ENCODE measurements at places on chromosomes 6 and 20.
A peak's percentile ranks its signal among the peaks of the same experiment; 100 is the strongest.

GRCh38 chr6:169426611-169427010 lies 173.0 kb upstream of the THBS2 start:
- no peak for DNase-seq

DNA sequence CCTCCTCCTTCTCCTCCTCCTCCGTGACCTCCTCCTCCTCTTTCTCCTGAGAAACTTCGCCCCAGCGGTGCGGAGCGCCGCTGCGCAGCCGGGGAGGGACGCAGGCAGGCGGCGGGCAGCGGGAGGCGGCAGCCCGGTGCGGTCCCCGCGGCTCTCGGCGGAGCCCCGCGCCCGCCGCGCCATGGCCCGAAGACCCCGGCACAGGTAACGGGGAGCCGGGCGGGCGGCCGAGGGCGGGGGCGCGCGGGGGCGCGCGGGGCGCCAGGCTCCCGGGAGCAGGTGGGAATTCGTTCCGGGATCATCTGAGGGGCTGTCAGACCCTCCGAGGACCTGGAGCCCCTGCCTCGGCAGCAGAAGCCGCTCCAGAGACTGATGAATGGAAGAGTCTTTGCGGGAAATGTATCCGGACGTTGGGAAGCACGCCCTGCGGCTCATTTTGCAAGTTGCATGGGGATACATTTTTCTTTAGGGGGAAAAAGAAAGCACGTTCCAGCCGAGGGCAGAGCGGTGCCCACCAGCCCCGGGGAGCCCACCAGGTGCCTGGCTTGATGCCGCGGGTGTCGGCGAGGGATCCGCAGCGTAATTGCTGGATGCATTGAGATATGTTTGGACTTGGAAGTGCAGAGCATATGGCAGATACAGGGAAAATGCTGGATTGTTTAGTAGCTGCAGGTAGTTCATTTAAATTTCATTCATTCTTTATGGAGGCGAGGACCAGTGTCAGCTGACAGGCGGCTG lies 394 bp downstream of the MYB start:
- no peak for DNase-seq

- no peak for DNase-seq
These were observed 64.3 kb downstream of the ZFP64 start for GRCh38 chr20:52127309-52127708.

- no peak for DNase-seq
These were observed 14.9 kb upstream of the ZFAND3 start for GRCh38 chr6:37804586-37804985.

DNA sequence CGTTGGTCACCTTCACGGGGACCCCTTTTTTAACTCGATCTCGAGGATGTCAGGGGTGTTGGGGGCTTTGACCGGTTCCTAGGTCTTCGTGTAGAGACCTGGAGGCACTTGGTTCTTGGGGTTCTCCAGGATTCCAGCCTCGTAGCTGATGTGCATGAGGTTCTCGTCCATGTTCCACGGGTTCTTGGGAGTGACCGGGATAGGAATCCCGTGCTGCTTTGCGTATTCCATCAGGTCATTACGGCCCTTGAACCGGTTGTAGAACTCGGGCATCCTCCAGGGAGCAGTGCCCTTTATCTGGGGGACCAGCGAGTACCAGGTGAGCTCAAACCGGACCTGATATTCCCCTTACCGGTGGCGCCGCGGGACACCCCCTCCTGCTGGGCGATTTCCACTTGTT lies 88.0 kb upstream of the RIPOR2 start:
- no peak for DNase-seq

DNA sequence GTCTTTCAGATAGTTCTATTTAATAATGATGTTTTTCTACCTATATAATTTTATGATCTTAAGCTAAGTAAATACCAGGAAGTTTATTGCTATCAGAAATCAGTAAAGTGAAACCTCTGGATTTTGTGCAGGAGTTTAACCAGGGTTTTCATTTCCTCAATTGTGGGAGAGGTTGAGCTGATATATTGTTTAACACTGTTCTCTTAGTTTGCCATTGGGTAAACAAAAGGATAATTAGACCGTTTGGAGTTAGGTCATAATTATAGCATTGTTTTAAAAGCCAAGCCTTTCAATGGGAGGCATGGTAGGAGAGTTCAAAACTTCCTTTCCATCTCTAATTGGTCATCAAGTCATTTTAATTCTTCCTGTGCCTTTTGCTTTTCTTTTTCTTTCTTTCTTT lies 58.7 kb downstream of the STXBP5 start:
- DNase-seq = no peak

DNA sequence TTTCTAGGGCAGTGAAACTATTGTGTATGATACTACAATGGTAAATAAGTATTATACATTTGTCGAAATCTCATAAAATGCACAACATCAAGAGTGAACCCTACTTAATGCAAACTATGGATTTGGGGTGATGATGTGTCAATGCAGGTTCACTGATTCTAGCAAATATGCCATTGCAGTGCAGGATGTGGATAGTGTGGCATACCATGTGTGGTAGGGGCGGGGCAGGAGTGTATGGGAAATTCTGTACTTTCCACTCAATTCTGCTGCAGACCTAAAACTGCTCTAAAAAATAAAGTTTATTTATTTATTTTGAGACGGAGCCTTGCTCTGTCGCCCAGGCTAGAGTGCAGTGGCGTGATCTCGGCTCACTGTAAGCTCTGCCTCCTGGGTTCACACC lies 44.3 kb downstream of the ABHD12 start:
- no peak for DNase-seq

- DNase-seq = peak; percentile 34
These were observed 827 bp downstream of the E2F3 start for GRCh38 chr6:20402342-20403069.

GRCh38 chr6:135318738-135319469 lies 137.8 kb downstream of the MYB start:
- DNase-seq = no peak

- no peak for DNase-seq
These were observed 94.6 kb downstream of the SNAP25 start for GRCh38 chr20:10313215-10313614.

DNA sequence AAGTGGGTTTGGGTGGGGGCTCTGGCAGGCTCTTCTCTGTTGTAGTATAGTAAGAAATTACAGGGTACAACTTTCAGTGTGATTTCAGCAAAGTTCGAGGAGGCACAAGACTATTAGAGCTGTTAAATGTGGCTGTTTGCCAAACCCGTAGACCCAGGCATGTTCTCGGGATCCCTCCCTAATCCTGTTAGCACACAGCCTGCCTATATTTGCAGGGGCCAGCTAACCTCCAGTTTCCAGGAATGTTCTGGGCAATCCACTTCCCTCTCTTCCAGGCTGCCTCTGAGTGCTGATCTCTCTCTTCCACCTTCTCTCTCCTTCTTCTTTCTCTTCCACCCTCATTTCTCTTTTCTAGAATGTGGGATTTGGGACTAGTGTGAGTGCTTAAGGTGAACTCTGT lies 34.8 kb upstream of the ZFP64 start:
- no peak for DNase-seq

GRCh38 chr6:113425977-113426660 lies 431.0 kb upstream of the MARCKS start:
- no peak for DNase-seq

DNA sequence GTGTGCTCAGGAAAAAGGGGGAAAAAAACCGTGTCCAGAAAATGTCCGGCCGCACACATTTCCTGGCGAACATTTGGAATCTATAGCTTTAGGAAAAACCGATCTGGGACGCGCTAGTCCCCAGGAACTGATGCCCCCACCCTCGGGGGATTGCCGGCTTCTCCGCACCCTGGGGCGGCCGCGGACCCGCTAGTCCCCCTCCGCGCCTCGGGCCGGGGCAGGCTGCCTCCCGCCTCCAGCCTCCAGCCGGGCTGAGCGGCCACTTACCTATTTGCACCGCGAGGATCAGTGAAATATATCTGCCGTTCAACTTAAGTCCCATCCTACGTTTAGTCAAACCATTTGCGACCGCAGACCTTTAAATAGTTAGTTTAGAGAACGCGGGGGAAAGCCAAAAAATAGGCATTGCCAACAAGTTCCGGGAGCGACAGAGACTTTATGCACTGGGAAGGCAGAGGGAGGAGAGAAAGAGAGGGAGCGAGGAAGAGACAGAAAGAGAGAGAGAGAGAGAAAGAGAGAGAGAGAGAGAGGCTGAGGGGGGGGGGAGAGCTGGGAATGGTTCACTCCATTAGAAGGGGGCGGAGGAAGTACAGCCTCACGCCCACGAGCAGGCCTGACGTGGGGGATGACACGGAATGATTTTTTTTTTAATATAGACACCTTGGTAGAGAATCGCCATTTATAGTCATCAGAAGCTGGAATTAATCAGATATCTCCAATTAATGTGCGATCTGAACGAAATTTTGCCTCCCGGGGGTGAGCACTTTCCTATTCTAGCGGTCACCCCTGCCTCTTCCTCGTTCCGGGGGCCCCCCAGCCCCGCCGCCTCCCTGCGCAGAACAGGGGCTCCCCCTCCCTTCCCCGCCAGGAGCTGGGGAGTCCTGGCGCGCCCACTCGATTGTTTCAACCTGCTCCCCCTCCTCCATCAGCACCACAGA lies at the start of gene NRN1:
Gene NRN1, minus strand, starts transcription at position 498 of the 938 bp plus-strand sequence. Its CDS starts 176 bp downstream, at position 322.
- DNase-seq = no peak

All from esophagus squamous epithelium (tissue), 5 donors.